ENCODE measurements at places on chromosomes 5 and 9.

DNA sequence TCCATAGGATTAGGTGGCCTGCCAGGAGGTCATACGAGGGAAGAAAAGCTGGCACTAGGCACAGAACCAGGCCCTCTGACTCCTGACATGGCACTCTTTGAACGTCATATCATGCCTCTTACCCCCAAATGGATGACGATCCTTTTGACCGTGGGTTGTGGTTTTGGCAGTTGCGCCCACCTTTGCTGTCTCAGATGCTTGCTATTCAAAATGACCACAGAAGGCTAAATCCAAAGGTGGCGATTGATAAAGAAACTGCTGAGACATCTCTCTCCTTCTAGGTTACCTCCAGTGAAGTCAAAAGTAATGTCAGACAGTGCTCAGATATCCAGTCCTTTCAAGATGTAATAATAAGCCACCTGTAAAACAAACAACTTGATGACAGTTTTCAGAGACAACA is 385.0 kb downstream of the EFNA5 start:
- DNase-seq, result no peak

DNA sequence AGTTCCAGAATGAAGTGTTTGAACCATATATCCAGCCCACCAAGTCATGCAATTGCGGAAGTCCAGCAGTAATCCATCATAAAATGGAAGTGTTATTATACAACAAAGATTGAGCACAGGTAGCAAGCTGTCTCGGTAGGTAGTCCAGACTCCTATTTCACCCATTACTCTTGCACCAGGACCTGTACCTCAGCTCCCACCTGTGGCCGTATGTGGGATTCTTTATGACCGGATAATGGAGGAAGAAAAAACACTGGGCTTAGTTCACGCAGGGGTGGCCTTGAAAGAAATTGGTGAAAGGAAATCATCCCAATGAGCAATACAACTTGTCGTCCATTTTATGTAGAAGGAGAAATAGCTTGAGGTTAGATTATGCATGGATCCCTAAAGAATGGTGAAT is 216.3 kb downstream of the ESM1 start:
- no peak for DNase-seq

GRCh38 chr9:79325501-79325900 is 246.3 kb upstream of the TLE4 start:
- DNase-seq, result no peak

- peak; percentile 36 for DNase-seq
Measured at GRCh38 chr5:102583276-102584124, 84.7 kb upstream of the SLCO6A1 start.

DNA sequence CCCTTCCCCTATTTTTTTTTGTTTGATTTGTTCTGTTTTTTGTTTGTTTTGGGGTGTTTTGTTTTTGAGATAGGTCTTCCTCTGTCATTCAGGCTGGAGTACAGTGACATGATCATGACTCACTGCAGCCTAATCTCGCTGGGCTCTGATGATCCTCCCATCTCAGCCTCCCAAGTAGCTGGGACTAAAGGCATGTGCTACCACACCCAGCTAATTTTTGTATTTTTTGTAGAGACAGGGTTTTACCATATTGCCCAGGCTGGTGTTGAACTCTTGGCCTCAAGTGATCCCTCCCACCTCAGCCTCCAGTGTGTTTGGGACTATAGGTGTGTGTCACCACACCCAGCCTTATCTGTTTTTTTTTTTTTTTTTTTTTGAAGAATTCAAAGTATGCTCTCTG is 605.4 kb downstream of the DNAH5 start:
- DNase-seq, result no peak

DNA sequence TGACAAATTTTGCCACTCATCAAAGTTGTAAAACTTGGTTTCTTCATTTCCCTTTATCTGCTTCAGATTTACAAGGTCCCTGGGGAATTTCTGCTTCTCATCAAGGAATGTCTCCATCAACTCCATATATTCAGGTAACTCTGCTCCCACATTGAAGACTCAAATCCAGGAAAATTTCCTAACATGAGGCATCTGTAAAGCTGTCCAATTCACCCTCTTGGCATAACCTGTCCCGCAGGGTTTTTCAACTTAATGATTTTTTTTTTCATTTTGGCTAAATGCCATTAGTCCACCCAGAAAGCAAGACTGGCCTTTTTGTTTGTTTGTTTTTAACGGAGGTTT is 50.2 kb upstream of the SLC30A5 start:
- DNase-seq, result peak; percentile 30

DNA sequence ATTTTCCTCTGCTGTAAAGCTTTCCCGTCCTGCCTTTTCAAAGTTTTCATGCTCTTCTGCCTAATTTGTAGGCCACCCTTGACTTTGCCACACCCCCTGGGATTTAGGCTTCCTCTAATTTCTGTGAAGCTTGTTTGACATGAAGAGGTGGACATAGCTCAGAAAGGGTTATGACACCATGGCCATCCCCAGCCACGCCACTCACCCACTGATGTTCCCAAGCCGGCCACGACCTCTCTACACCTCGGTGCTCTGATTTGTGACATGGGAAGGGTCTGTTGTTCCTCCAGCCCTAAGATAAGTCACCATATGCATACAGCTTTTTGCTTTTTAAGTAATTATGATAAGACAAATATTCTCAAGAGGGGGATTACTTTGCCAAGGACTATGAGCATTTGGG is 139.5 kb downstream of the BARX1 start:
- no peak for DNase-seq

GRCh38 chr9:72954431-72955125 is 1.7 kb upstream of the ALDH1A1 start:
- no peak for DNase-seq

- no peak for DNase-seq
Measured at GRCh38 chr5:60634051-60634450, 65.9 kb downstream of the DEPDC1B start.

DNA sequence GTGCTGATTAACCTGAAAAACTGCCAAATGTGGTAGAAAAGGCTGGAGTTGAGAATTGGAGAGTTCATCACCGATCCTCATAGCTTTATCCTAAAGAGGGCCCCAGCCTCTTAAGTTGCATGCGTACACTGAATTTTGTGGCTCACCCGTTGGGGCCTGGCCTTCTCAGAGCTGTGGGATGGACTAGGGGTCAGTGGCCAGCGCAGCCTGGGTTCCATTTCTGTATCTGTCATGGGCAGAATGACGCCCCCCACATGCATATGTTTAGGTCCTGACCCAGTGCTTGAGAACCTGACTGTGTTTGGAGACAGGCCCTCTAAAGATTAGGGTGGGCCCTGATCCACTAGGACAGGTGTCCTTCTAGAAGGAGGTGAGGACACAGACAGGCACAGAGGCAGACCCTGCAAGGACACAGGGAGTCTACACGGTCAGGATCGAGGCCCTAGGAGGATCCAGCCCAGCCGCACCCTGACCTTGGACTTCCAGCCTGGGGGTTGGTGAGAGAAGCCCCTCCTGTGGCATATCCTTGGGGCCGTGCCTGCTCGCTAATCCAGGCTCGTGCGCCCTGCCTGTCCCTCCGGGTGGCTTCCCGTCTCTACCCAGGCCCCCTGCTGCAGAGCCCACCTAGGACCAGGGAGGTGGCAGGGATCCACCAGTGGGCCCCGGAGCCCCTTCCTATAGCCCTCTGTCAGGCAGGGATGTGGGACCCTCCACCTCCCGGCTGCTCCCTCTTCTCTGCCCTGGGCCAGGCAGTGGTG is 32.2 kb downstream of the NDUFS6 start:
- no peak for DNase-seq

DNA sequence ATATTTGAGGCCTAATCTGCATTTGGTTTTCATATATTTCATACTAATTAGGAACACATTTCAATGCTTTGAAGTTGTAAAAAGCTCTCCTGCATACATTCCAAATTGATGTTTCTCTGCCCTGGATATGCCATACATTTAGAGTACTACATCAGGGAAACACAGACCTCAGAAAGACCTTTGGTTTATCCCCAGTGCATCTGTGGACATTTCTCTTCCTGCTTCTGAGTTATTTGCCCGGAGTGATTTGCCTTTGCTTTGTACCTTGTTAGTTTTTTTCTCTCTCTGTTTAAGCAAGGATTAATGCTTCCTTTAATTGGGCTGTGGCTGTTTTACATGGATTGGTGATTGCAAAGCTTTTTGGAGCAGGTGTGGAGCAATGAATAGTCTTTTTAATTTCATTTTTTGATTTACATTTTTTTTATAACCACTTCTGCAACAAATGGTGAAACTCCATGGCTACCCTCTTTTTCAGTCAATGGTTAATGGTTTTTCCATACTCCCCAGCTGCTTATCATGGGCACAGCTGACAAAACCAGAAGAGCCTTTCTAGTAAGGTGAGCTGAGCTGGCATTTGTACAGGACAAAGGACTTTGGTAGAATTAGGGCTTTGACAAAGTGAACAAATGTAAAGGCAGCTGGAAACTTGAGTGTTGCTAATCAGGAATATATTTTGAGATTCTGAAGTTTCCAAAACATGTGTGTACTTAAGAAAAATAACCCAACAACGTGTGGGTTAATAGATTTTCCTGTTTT is 54.2 kb downstream of the ZSWIM6 start:
- no peak for DNase-seq
